ENCODE measurements at places on chromosomes 1 and 21.

DNA sequence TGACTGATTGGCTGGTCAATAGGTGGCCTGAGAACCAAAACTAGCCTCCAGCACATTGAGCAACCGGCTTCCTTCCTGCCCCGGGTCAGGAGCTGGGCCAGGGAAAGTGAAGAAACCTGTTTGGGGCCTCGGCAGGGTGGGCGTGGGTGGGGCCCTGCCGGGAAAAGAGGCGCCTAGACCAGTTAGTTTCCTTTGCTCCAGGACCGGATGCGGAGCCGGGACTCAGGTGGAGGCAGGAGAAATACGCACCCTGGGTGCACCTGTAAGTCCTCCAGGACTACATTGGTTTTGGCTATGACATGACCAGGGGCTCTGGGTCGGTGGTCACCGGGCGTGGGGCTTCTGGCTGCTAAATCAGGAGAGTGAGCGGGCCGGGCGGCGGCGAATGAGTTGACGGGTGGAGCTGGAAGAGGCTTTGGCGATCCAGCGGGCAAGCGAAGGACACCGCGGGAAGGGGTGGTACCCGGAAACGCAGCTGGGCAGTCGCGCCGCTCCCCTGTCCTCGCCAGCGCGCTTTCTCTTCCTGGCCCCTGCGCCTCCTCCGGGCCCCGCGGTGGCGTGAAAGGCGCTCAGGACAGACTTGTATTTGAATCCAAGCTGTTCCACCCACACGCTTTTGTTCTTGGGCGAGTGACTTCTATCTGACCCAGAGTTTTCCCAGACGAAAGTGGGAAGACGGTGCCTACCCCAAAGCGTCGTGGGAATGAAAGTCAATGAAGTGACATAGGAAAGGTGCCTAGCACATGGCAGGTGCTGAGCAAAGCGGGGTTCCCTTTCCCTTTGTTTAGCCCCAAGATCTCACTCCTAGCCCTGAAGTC, 30.6 kb upstream of the JUN start:
- peak; percentile 45 for DNase-seq

- DNase-seq: no peak
These were observed 19.3 kb upstream of the AADACL3 start for GRCh38 chr1:12696658-12697057.

DNA sequence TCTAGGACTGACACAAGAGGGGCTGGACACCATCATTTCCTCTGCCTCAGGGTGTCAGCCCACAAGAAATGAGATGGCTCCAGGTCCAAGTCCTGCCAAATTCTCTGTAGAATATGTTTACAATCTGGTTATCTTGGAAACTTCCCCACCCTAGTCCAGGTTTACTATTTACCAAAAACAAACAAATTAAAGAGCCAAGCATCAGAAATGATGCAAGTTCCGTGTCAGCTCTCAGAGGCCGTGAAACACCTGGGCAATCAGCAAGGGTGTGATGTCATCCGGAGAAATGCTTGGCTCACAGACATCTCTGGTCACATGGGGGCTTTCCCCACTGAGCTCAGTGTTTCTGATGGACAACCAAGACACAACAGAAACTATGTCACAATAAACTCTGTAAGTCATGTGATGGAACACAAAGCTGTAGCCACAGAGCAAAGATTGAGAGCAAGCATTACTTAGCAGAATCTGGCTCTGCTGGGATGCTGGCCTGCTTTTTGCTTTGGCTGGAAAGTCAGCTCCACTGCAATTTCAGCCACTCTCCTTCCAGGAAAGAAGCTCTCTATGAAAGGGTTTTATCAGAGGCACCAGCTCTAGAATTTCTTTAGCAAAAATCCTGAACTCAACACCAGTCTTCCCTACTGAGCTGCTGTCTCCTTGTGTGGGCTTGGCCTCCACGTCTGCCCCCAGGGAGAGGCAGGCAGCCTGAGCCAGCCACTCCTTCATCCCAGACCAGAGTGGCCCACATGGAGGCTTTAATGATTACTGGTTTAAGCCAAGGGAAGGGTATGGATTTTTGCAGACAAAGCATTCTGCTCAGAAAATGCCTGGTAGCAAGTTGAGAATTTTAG, 55.9 kb downstream of the NENF start:
- peak; percentile 91 for DNase-seq

- no peak for DNase-seq
These were observed 25.9 kb downstream of the TSPAN2 start for GRCh38 chr1:115063228-115063901.

- no peak for DNase-seq
These were observed 12.6 kb upstream of the POU2F1 start for GRCh38 chr1:167207940-167208623.

DNA sequence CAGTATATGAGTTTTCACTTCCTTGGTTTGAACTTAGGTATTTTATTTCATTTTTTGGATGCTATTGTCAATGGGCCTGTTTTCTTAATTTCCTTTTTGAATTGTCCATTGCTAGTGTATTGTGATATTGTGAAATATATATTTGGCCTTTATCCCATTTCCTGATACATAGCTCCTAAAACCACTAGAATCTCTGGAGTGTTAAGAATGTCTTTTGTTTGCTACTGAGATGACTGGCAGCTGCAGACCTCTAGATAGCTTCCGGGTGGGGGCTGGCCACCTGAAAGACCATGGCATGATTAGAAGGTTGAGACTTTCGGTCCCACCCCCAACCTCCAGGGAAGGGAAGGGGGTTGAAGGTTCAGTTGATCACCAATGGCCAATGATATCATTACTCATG, 245.4 kb downstream of the KCNJ6 start:
- DNase-seq: no peak

- DNase-seq: peak; percentile 61
These were observed at the start of gene CAPN2 for GRCh38 chr1:223712194-223712849. Gene CAPN2, plus strand, starts transcription at chr1:223712539. Its CDS starts 102 bp downstream, at chr1:223712641.

GRCh38 chr1:22490309-22490708, 38.7 kb downstream of the ZBTB40 start:
- DNase-seq: no peak

All from NCI-H774 (cell line).